H1 (cell line): ENCODE measurements at places on chromosomes 3 and 15.

DNA sequence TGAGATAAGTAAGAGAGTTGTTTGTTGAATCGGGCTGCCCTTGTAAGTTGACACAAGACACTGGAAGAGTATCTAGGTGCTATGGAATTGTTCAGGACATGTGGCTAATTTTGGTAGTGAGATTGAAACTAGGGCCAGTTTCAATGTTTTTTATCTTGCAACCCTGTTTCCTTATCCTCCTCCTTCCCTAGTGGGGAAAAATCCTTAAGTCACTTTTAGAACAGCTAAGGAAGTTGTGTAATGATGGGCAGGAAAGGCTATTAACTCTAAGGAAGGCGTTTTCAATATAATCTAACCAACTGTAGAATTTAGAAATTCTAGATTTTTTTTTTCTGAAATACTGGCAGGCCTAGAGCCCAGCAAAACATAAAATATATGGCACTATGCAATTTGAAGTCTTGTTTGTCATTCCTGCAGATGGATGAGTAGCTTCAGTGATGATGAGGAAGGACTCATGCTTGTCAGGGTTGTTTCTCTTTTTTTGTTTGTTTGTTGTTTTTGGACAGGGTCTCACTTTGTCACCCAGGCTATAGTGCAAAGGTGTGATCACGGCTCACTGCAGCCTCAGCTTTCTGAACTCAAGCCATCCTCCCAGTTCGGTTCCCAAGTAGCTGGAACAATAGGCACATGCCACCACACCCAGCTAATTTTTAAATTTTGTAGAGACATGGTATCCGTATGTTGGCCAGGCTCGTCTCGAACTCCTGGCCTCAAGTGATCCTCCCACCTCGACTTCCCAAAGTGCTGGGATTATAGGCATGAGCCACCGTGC is 27.6 kb upstream of the ADAMTS9 start:
- DNase-seq: no peak

DNA sequence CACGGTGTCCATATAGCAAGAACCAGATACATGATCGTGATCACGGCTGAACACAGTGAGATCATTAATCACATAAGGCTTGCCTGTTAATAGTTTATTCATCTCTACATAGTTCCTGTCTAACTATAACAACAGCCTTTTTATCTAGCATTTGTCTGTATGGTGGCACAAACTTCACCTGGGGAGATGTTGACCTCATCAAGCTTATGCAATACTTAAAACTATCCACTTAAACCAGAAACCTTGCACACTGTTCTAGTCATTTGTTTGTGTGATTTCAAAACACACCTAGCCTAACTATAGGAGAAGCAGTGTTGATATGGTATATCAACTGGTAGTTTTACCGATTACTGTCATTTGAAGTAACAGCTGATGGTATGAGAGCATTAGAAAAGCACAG is 124.8 kb downstream of the VPS13C start:
- no peak for DNase-seq

- no peak for DNase-seq
These were observed 45.8 kb upstream of the IP6K2 start for GRCh38 chr3:48762816-48763215.

GRCh38 chr15:80483725-80484161 is 79.6 kb downstream of the ARNT2 start:
- DNase-seq: no peak

- no peak for DNase-seq
These were observed 447.8 kb downstream of the FHIT start for GRCh38 chr3:60803216-60804173.
